ENCODE measurements at places on chromosomes 6 and 20. TPM values are rescaled to one million over a fixed set of nuclear protein-coding genes. Genes with fewer than 3 reads are reported as not detected.

Gene SLC52A3
- 0.25 TPM for total RNA-seq

Gene BTNL2
- total RNA-seq = not detected

Gene CLVS2
- total RNA-seq = 0.11 TPM

Gene GJA10
- not detected for total RNA-seq

DNA sequence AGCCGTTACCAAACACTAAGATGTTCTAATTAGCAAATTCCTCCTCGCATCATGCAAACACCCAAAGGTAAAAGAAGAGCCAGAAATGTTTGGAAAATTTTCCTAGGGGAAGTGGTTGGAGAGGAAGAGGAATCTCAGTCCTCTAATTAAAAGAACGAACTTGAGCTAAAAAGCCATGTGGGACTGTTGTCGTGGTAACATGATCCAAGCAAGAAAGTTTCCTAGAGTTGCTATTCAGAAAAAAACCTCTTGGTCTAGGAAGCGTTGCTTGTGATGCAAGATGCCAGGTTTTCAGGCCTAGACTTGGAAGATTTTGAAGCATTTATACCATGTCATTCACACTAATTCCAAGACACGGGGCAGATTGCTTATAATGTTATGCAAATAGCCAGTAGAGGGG lies 106.8 kb upstream of the DOK5 start:
- no peaks in the 10 kb centered on the region for H3K36me3 ChIP-seq
- peaks cover 3% of the 10 kb centered on the region for H3K27me3 ChIP-seq
- DNase-seq = no peak
- H3K27ac ChIP-seq = no peak overlapping the region
- no peaks in the 10 kb centered on the region for H3K4me1 ChIP-seq
- H3K4me3 ChIP-seq = no peak overlapping the region

- no peak for DNase-seq
- H3K4me3 ChIP-seq = no peak overlapping the region
- H3K4me1 ChIP-seq = no peaks in the 10 kb centered on the region
Observed at GRCh38 chr6:104095661-104096416, 763.9 kb downstream of the HACE1 start.

DNA sequence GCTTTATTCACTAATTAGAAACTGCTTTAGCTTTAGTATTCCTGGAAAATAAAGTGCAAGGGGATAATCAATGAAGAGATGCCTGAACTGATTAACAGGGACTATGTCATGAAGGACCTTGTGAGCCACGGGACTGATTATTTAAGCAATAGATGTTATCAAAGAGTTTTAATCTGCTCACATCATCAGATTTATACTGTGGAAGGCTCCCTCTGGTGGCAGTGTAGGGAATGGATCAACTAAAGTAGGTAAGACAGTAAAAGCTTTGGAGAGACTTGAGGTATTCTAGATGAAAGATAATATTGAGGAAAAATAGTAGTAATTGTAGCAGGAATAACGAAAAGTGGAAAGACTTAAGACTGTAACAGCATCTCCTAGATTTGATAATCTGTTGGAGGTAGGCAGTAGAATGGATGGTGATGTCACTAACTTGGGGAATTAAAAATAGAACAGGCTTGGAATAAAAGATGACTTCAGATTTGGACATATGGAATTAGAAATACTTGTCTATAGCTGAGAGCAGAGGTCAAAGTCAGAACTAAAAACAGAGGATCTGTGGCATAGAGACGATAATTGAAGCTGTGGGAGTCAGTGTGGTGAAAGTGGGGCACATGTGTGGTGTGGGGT lies 80.3 kb upstream of the HTR1E start:
- no peaks in the 10 kb centered on the region for H3K36me3 ChIP-seq
- H3K4me3 ChIP-seq = no peak overlapping the region
- peak; percentile 45 for DNase-seq
- peaks cover 9% of the 10 kb centered on the region for H3K4me1 ChIP-seq
- H3K27ac ChIP-seq = no peak overlapping the region
- H3K27me3 ChIP-seq = no peaks in the 10 kb centered on the region

- no peaks in the 10 kb centered on the region for H3K36me3 ChIP-seq
- no peaks in the 10 kb centered on the region for H3K27me3 ChIP-seq
- DNase-seq = no peak
- no peak overlapping the region for H3K27ac ChIP-seq
- H3K4me1 ChIP-seq = no peaks in the 10 kb centered on the region
Observed at GRCh38 chr6:152587473-152587872, 49.7 kb downstream of the SYNE1 start.

DNA sequence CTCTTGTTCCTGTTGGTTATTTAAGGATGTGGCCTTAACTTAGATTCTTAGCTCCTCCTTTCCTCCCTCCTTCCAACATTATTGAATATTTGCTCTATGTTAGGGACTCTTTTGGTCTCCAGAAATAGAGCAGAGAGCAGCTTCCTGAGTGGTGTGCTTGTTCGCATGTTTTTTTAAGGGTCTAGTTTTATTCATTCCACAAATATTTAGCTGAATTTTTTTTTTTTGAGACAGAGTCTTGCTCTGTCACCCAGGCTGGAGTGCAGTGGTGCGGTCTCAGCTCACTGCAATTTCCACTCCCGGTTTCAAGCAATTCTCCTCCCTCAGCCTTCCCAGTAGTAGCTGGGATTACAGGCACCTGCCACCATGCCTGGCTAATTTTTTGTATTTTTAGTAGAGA lies 169.2 kb downstream of the ZFAND3 start:
- no peaks in the 10 kb centered on the region for H3K36me3 ChIP-seq
- H3K27me3 ChIP-seq = no peaks in the 10 kb centered on the region
- peak overlapping the region; percentile 66 for H3K27ac ChIP-seq

DNA sequence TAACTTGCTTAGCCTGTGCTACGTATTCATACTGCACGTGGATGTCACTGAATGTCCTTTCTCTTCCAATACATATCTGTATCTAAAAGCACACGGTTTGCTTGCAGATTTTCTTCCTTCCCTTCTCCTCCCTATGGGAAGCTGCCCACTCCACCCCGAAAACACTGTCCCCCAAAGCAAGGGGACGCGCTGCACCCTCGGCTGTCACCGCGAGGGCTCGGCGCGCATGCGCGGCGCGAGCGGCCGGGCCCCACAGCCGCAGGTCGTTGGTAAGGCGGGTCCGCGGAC lies 659 bp downstream of the TMX4 start:
- H3K36me3 ChIP-seq = no peaks in the 10 kb centered on the region
- peak; percentile 46 for DNase-seq

DNA sequence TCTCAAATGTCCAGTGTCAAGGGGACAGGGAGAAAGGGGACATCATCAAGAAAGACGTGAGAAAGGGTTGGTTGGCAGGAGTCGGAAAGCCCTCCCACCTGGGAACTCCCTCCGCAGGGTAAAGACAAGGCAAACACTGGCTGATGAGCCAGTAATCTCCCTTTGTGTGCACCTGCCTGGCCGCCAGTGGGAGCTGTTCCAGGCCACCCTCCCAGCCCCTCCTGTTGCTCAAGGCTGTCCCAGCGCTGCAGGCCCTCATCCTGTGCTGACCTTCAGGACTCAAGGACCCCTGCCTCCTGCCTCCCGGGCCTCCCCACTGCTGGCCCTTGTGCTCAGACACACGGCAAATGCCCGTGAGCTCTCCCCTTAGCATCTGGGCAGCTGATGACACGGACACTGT lies 7.4 kb downstream of the FRMD1 start:
- peaks cover 3% of the 10 kb centered on the region for H3K27me3 ChIP-seq
- H3K4me1 ChIP-seq = no peaks in the 10 kb centered on the region
- no peak overlapping the region for H3K4me3 ChIP-seq
- H3K36me3 ChIP-seq = no peaks in the 10 kb centered on the region

DNA sequence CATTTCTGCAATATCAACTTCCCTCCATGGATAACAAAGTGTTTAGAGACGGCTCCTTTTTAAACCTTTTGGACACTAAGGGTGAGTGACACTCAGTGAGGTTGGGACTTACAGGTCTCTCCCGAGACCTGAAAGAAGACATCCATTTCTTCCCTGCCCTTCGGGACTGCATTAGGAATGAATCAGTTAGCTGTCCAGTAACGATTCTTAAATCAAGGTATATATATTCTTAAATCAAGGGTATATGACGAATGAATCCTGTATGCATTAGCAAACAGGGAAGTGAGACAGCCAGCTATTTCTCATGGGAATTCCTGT lies 52.9 kb downstream of the EDN1 start:
- H3K27me3 ChIP-seq = peaks cover 5% of the 10 kb centered on the region
- no peaks in the 10 kb centered on the region for H3K36me3 ChIP-seq
- DNase-seq = no peak
- no peak overlapping the region for H3K27ac ChIP-seq
- no peak overlapping the region for H3K4me3 ChIP-seq

DNA sequence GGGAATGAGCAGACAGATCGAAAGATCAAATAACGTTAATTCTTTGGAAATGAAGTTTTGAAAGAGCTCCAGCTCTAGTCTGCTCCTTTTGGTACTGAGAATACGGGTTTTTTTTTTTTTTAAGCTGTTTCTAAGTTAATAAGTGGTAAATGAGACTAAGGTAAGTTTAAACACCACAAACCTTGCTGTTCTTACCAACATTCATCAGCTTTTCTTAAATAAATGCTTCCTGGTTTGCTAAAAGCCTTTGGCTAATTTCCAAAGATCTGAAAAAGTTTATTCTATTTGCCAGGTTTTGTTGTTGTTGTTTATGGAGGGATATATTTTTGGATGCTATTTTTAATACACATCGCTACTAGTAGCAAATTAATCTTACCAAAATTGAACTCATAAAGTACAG lies 55.1 kb upstream of the STXBP5 start:
- H3K4me3 ChIP-seq = no peak overlapping the region
- no peaks in the 10 kb centered on the region for H3K36me3 ChIP-seq
- no peak for DNase-seq

DNA sequence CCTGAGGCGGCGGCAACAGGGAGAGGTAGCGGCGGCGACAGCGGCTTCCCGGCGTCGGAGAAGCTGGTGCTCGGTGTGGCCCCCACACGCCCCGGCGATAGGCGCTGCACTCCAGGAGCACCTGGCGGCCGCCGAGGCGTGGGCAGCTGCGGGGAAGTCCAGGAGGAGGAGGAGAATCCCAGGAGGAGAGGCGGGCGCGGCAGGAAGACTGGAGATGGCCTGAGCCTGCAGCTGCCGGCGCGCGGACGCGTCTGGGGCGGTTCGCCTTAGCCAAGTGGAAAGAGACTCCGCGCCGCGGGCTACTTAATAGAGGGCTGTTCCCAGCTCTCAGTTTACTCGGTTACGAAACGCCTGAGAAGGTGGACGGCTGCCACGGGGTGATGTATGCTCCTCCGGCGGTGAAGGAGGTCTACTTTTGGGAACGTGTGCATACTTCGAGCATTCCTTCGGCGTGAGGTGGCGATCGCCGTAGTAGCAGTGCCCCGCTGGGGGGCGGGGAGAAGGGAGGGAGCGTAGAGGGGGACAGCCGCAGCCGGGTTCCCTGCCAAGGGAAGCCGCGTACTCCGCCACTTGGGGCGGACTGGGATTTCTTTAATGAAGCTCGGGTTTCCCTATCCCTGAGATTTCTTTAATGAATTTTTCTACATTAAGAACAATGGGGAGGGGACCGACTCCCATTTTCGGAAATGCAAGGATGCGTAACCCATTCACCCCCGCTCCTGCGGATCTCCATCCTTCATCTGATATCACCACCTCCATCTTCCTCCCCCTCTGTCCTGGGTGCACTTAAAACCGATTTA lies at the start of gene COL12A1:
TSS of gene COL12A1 (minus strand) at position 278 of the 800 bp plus-strand sequence. CDS start 3,261 bp downstream, outside the sequence.
- peaks cover 84% of the 10 kb centered on the region for H3K27me3 ChIP-seq
- no peaks in the 10 kb centered on the region for H3K36me3 ChIP-seq
- H3K27ac ChIP-seq = peak within 1 kb of the TSS; percentile 54
- no peak for DNase-seq
- H3K4me3 ChIP-seq = peak within 1 kb of the TSS; percentile 76
- H3K4me1 ChIP-seq = peaks cover 64% of the 10 kb centered on the region

- no peaks in the 10 kb centered on the region for H3K36me3 ChIP-seq
- peak; percentile 63 for DNase-seq
- H3K27ac ChIP-seq = peak overlapping the region; percentile 73
Observed at GRCh38 chr20:62367633-62368391, 700 bp upstream of the LAMA5 start.

- H3K36me3 ChIP-seq = no peaks in the 10 kb centered on the region
- H3K27ac ChIP-seq = no peak overlapping the region
- H3K4me1 ChIP-seq = no peaks in the 10 kb centered on the region
- no peak for DNase-seq
Observed at GRCh38 chr6:168844821-168845609, 404.0 kb downstream of the SMOC2 start.

DNA sequence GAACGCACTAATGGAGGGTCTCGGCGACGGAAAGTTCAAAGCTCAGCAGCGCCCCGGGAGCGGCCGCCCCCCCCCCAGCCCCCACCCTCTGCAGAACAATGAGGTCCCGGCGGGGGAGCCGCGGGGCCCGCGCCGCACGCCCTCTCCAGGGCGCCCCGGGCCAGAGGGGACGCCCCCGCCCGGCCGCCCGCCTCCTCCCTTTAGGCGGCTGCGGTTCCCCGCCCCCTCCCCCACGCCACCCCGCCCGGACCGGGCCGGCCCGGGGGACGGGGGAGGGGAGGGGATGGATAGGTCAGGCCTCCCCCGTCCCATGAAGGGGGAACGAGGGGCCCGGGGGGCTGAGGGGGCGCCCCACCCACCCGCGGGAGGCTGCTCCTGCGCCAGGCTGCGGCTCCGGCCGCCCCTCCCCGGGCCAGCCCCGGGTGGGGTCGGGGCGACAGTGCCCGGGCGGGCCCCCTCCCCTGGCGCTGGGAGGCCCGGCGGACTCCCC lies 1.5 kb downstream of the NOL4L start:
- H3K36me3 ChIP-seq = no peaks in the 10 kb centered on the region
- peaks cover 25% of the 10 kb centered on the region for H3K27me3 ChIP-seq
- H3K4me1 ChIP-seq = peaks cover 34% of the 10 kb centered on the region
- DNase-seq = no peak
- no peak overlapping the region for H3K27ac ChIP-seq

GRCh38 chr20:53322651-53323050 lies 271.0 kb downstream of the ZNF217 start:
- no peaks in the 10 kb centered on the region for H3K4me1 ChIP-seq
- no peak overlapping the region for H3K27ac ChIP-seq
- peaks cover 11% of the 10 kb centered on the region for H3K36me3 ChIP-seq
- H3K4me3 ChIP-seq = no peak overlapping the region
- H3K27me3 ChIP-seq = no peaks in the 10 kb centered on the region
- no peak for DNase-seq

DNA sequence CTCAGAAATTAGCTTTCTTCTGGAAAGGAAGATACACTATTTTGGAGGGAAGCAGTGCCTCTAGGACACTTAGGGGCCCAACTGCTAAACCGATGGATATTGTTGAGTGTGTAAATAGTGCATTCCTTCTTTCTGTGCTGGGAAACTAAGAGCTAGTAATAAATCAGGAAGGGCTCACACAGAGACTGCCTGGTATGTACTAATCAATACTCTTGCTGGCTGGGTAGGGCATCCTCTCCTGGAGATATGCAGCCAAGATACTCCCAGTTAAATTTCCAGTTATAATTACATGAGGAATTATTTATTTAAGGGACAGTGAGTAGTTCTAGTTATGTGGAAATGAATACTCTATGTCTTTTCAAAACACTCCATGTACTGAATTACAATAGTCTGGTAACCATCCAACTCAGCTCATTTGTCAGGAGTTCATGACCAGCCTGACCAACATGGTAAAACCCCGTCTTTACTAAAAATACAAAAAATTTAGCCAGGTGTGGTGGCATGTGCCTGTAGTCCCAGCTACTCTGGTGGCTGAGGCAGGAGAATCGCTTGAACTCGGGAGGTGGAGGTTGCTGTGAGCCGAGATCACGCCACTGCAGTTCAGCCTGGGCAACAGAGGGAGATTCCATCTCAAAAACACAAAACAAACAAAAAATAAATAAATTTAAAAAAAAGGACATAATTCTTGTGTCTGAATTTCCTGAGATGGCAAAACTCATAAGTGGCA lies 100.0 kb downstream of the OR2B2 start:
- no peak overlapping the region for H3K4me3 ChIP-seq
- H3K27me3 ChIP-seq = no peaks in the 10 kb centered on the region

Data from mesothelial cell of epicardium (in vitro differentiated cells).